Caudate nucleus (tissue), 63 donors: ENCODE measurements at places on chromosomes 7 and 10.

DNA sequence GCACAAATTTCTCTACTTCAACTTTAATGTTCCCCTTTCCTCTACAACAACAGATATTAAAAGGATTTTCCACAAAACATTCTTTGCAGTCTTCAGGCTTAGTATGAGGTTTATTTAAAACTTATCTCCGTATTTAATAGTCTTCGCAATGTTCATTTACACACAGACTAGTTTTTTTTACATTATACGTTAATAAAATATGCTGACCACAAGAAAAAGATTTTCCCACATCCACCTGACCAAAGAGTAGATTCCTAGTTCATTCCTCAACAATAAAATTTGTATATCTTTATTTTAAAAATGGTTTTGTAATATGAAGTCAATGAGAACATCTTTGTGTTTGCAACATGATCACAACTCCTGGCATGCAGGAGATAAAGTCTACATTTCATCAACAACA is 42.4 kb downstream of the POT1 start:
- DNase-seq: no peak

DNA sequence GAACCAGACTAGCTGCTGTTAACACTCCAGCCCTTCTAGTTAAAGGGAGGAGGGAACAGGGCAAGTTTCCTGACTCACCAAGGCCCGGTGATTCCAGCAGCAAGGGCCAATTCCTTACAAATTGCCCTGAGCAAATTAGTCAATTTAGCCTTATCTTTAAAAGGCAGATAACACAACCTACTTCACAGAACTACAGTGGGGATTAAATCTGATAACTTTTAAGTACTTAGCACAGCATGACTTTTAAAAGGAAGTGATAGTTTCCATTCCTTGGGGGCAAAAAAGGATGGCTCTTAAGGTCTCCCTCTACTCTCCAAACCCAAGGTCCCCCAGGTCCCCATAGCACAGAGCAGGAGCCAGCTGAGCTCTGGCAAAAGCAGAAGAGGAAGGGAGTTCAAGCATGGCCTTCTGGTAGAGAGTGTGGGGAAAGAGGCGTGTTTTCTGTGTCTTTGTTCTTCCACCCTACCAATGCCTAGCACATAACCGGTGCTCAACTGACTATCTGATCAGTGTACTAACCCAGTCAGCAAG is 4.0 kb downstream of the CDCA7L start:
- no peak for DNase-seq

GRCh38 chr10:99279626-99280111 is 44.0 kb upstream of the HPSE2 start:
- DNase-seq: no peak

DNA sequence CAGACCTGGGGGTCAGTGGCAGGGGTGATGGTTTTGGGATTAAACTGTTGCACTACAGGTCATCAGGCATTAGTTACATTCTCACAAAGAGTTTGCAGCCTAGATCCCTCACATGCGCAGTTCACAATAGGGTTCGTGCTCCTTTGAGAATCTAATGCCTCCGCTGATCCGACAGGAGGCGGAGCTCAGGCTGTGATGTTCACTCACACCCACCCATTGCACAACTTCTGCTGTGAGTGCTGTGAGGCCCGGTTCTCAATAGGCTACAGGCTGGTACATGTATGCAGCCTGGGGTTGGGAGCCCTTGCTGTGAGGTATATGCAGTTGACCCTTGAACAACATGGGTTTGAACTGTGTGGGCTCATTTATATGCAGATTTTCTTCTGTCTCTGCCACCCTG is 416.4 kb downstream of the GFRA1 start:
- DNase-seq: no peak

GRCh38 chr10:83289373-83289772 is 849.9 kb upstream of the GHITM start:
- DNase-seq: no peak

- DNase-seq: no peak
These were observed 2.2 kb downstream of the ANXA11 start for GRCh38 chr10:80202934-80203834.

- DNase-seq: no peak
These were observed 48.6 kb downstream of the CLEC2L start for GRCh38 chr7:139572071-139572470.

GRCh38 chr10:77274046-77274795 is 363.4 kb downstream of the KCNMA1 start:
- DNase-seq: no peak

- no peak for DNase-seq
These were observed 4.6 kb downstream of the CYREN start for GRCh38 chr7:135165862-135166261.

DNA sequence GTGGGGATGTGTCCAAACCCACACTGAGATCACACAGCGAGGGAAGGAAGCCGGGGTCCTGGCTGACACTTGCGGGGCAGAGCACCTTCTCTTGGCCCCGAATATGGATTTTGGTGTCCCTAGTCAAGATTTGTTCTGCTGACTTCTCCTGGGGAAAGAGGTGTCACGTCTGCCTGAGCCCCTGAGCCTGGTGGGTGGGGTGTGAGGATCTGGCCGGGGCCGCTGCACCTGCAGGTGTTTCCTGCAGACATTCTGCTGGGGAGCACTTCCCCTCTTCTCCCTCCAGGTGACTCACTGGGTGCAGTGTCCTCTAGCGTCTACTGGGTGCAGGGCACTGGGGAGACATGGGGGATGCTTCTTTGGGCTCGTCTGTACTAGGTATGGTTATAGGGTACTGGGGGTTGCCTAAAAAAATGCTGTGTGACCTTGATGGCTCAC is 99.2 kb downstream of the GRK5 start:
- DNase-seq: no peak

GRCh38 chr10:112510384-112510783 is 63.4 kb downstream of the VTI1A start:
- no peak for DNase-seq
